GM20000 (cell line): ENCODE measurements at places on chromosomes 16 and 17.

DNA sequence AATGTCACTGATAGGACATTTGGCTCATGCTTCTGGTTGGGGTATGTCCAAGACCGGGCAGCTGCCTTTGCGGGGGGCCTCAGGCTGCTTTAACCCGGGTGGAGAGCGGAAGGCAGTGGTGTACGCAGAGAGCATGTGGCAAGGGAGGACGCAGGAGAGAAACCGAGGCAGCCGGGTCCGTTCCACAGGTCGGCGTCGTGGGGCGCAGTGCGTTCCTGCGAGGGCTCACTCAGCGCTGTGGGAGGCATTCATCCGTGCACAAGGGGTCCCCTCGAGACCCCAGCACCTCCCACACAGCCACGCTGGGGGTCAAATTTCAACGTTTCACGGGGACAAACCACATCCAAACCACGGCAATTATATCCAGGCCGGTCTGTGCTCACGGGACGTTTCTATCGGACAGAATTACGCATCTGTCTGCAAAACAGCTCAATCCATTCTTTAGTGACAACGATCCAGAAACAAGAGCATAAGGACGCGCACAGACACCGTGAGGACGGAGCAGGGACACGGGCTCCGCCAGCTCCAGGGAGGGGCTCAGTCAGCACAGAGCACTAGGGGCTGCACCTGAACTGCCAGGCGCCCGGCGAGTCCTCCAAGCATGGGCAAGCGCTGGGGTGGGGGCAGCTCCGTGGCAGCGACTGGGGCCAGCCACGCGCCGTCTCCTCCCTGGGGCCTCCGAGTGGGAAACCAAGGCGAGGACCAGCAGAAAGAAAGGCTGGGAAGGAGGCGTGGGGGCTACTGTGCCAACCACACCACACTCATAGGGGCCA is 108.4 kb upstream of the METRNL start:
- DNase-seq, result no peak

- no peak for DNase-seq
Observed at GRCh38 chr17:8890671-8891070, 23.2 kb upstream of the PIK3R6 start.

DNA sequence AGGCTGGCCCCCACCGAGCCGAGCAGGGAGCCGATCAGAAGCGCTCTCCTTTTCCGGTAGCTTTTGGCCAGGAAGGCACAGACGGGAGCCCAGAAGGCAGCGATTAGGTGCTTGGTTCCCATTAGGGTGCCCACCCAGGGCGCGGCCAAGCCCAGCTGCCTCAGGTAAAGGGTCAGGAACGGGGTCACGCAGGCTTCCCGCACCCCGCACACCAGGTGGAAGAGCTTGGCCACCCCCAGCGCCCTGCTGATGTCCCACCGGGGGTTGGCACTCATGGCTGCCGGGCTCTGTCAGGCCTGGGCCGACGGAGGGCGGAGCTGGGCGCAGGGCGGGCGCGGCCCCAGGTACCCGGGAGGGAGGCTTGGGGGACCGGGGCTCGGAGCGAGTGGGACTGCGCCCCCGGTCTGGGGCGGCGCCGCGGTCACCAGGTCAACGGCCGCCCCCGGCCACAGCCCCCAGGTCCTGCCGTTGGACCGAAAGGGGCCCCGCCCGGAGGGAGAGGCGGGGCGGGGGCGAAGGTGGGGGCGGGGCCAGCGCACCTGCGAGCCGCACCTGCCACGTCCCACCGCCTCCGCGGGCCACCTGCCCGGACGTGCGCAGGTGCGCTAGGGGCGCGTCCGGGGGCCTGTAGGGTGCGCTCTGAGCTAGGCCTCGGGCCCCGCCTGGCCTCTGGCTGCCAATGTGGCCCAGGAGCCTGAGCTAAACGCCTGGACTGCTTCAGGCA is at the start of gene MFSD6L:
TSS of gene MFSD6L (minus strand) at position 520 of the 724 bp plus-strand sequence. CDS start at position 275, 245 bp downstream.
- no peak for DNase-seq

DNA sequence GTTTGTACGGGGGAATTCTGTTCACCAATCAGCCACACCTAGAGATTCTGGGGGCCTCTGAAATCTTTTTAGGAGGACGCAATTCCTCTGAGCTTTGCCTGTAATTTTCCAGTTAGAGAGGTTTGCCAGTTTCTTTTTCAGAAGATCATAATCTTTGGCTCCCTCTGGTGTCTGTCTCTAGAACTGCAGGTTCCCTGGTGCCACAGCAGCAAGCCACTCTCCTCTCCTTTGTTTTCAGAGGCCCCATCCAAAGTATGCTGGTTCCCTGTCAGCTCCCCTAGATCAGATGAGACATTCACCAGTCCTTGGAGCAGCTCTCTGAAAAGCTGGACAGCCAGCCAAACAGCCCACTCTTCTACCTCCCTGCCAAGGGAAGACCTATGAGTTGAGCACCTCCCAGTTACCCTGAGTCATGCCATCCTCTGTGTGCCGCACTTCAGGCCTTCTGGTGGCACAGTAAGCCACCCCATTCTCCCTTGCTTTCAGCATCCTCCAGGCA is 36.1 kb downstream of the RNF112 start:
- DNase-seq, result peak; percentile 89

DNA sequence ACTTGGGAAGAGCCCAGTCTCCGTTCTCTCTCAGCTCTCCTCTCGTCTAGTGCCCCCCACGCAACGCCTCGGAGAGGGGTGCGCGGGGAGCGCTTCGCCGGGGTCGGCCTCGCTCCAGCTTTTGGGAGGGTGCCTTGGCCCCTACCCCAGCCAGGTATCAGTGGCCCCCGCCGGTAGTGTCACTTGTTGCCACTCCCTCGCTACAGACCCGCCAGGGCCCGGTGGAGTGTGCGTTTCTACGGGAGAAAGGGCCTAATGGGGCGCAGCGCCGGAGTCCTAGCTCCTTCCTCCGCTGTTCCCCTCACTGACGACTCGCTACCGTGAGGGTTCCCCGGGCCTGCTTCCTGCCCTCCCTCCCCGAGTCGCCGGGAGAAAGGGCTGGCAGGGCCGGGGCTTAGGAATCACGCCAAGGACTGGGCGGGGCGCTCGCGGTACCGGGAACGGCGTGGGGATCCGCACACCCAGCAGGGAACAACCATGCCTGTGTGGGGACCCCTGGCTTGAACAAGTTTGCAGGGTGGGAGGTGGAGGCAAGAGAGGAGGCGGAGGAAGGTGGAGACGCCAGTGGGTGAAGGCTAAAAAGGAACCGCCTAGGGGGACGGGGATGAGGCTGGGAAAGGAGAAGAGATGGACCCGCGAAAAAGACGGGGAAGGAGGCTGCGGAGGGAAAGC is 997 bp upstream of the CDH11 start:
- DNase-seq, result no peak

- peak; percentile 52 for DNase-seq
Observed at GRCh38 chr17:29760279-29761039, 137.7 kb upstream of the CORO6 start.

- DNase-seq, result peak; percentile 85
Observed at GRCh38 chr17:58531661-58532554, 17.5 kb upstream of the MTMR4 start.

- no peak for DNase-seq
Observed at GRCh38 chr17:27654136-27654535, 23.1 kb downstream of the LGALS9 start.

DNA sequence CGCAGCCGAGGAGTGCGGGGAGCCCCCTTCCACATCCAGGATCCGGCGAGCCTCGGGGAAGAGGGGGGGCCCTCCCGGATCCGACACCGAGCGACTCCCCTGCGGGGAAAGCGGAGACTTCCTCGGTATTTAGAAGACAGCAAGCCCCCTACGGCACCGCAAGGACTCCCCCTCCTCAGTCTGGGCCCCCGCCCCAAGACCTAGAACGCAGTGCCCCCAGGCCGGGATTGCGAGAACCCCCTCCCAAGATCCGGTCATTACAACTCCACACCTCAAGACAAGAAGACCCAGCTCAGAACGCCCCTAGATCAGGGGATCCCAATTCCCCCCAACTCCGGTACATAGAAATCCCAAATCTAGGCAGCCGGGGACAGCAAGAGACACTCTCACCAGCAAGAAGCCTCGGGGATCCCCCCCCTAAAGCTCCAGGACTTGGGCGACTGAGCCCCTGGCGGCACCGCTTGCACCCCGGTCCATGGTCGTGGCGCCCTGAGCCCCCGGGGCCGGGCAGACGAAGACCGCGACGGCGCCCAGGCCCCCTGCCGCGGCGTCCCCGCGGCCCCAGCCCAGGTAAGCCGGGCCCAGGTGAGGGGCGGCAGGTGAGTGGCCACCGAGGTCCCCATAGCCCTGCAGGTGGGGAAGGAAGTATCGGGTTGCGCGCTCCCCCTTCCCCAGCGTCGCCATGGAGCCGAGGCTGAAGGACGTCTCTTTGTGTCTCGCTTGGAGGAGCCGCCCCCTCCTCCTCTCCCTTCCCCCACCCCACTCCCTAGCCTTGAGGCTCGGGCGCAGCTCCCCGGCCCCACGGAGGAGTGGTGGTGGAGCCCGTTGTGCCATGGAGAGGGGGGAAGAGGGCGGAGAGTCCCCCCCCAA is 641 bp downstream of the SBK1 start:
- DNase-seq, result peak; percentile 34

- DNase-seq, result peak; percentile 93
Observed at GRCh38 chr17:29148790-29149430, 31.3 kb downstream of the MYO18A start.
